Stomach (tissue), 19 donors: ENCODE measurements at places on chromosomes 1 and 21.

DNA sequence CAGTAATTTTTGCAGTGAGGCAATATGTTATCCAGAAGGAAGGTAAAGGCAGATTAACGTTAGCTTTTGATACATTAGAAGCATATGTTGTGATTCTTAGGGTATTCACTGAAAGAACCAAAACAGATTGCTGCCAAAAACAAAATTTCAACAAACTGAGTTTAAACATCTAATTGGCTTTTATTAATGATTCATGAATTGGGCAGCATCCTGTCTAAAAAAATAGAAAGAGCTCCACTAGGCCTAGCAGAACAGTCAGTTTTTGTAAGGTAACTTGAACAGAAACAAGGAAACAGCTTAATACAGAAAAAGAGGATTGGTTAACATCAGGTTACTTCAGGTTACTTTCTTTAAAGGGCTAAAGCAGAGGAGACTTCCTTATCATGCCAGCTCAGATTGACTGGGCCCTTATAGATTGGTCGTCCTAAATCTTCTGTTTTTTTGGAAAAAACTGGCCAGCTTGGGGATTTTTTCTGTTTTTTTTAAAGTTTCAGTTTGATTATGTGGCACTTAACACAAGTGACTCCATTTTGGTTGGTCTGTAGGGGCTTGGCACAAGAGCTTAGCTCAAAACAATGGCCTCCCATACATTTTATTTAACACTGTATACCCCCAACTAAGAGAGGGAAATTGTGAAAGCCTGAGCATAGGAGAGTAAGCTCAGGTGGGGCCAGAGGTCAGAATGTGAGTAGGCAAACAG is 36.8 kb upstream of the GALNT2 start:
- no peak for DNase-seq

DNA sequence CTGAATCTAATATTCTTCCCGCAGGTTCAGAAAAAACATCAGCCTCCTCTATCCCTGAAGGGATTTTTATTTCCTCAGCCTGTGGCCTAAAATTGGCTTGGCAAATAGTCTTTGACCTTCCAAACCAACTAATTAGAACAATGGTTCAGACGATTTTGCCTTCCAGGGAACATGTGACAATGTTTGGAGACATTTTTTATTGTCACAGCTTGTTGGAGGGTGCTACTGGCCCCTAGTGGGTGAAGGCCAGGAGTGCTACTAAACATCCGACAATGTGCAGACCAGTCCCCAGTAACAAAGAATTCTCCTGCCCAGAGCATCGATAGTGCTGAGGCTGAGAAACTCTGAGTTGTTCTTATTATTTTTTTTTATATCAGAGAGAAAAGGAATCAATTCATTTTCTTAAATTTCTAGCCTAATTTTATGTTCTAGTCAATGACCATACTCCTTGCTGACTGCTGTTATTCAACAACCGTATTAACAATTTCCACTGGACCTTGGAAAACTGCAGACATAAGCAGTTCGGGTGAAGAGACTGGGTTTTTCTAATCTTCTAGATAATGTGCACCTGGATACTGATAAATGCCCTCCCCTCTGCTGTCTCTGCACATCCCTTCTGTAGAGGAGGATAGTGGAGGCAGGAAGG is 280.7 kb downstream of the LMX1A start:
- no peak for DNase-seq

GRCh38 chr1:115827452-115828044 is 13.4 kb downstream of the NHLH2 start:
- no peak for DNase-seq

GRCh38 chr1:85393490-85393889 is 71.5 kb downstream of the DDAH1 start:
- DNase-seq, result no peak

- no peak for DNase-seq
Measured at GRCh38 chr1:209825591-209826434, 2.0 kb upstream of the UTP25 start.

DNA sequence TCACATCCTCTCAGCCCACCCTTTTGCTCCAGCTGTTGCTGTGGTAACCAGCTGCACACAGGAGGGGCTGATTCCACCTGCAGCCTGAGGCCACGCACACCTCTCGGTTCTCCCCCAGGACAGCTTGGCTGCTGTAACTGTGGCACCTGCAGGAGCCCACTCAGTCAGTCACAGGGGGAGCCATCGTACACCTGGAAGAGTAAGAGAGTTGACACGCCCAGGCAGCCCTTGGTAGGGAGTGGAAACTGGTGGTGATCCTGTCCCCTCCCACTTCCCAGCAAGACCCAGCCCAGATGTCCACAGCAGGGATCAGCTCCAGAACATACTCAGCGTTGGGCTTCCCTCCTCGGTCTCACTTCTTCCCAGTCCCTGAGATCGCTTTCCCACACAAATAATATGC is 32.2 kb upstream of the BACE2 start:
- no peak for DNase-seq

GRCh38 chr1:12448746-12449177 is 169.2 kb downstream of the DHRS3 start:
- peak; percentile 66 for DNase-seq

- no peak for DNase-seq
Measured at GRCh38 chr1:224540535-224540934, 75.6 kb upstream of the CNIH3 start.

DNA sequence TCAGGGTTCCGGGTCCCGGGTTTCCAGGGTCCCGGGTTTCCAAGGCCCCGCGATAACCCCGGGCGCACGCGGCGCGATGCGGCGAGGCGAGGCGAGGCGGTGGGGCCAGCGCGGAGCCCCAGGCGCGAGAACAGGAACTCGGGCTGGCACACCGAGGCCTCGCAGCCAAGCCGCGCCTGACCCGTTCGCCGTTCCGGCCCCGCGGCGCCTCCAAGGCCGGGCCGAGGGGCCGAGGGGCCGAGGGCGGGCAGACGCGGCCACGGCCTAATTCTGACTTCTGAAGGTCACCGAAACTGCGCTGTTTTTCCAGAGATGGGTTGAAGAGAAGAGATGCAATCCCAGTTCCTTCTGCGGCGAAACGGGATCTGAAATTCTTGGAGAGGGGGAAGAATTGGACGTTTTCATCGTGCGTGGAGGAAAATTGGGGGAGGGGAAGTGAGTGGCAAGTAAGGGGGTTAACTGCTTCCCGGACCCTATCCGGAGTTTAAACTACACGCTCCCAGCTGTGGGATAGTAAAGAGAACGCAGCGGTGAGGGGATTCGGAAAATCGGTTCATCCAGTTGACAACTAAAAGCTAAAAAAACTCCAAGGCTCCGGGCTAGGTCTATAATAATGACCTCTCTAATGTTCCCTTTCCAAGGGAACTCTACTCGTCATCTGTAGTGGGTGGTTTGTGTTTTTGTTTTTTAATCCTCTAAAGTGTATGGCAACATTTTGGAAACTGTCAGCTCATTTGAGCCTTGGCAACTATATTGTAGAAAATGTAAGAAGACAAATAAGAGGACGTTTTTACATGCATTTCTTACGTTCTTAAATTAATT is 8.2 kb downstream of the TBX15 start:
- no peak for DNase-seq

DNA sequence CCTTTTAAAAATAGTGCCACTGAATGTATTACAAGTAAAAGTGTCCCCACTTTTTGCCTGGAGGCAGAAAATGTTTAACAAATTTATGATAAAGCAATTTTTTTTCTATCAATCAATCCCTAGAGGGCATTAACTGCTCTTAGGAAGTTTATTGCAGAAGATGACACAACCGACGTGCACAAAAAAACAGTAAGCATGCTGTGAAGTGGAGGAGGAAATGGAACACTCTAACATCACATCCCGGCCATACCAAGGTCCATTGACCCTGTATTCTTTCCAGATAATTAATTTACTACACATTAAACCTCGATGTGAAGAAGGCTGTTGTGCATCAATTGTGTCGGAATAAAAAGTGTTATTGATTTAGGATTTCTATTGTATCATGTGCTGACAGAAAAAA is 264.9 kb upstream of the NR5A2 start:
- DNase-seq, result no peak
